ENCODE measurements at places on chromosomes 11 and 22.

DNA sequence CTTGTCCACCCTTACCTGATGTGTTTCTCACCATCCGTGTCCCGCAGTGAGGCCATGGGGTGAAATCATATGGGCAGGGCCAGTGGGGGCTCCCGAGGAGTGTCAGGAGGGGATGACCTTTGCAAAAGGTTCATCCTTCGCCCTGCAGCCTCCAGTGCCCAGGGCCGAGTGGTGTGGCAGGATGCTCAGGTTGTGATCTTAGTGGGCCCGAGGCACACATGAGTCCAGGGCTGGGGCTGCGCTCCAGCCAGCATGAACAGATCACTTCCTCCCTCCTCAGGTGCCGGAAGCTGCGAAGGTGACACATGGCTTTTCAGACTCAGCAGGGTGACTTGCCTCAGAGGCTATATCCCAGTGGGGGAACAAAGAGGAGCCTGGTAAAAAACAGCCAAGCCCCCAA lies 2.8 kb upstream of the FKBP2 start:
- DNase-seq: no peak

DNA sequence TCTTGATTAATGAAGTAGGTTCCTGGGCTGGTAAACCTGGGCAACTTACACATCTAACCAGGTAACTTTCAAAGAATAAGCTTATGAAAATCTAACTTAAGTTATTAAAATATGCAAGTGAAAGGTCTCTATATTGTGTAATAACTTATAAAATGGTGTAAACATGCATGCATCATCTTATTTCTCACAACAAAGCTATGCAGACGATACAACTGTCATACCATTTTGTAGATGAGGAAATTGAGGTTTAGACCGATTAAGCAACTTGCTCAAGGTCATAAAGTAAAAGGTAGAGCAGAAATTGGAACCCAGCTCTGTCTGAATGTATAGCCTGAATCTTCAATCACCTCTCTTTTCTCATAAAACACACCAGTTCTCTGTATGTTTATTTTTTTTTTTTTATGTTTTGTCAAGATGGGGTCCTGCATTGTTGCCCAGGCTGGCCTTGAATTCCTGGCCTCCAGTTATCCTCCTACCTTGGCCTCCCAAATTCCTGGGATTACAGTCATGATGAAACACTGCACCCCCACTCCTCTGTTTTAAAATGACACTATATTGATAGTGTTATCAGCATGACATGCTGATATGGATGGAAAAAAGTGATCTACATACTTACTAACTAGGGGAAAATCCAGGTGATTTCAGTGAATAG lies 109.6 kb downstream of the SGSM3 start:
- no peak for DNase-seq

DNA sequence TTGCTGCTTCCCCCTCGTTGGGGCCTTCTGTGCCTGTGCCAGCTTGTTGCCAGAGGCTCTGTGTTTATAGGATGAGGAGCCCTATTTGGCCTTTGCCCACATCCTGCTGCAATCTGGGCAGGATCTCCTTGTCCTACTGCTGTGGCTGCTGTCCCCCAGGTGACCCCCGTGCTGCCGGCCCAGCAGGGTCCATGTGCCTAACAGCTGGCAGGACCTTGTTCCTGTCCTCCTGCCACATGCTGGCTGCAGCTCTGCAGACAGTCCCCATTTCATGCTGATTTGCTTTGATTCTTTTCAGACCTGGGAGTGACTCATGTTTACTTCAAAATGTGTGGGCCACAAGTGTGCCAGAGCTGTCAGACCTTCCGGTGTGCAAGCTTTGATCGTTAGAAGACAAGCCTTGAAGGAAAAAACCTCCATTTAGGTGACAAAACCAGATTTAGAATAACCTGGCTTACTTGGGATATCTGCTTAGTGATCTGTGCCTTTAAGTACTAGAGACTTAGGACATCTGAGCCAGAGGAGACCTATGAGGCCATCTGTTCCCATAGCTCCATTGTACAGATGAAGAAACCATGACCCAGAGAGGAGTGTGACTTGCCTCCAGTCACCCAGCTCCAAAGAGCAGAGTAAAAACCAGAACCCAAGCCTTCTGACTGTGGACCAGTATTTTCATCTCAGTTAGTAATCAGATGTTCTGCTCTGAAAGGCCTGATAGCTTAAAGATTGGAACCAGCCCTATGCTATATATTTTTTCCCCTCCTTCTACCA lies 11.1 kb downstream of the NAV2 start:
- no peak for DNase-seq

GRCh38 chr11:125451400-125452124 lies 44.5 kb downstream of the FEZ1 start:
- no peak for DNase-seq

- DNase-seq: no peak
Observed at GRCh38 chr22:44244265-44244822, 63.6 kb downstream of the PARVG start.

GRCh38 chr11:114195981-114196731 lies 100.0 kb upstream of the NNMT start:
- no peak for DNase-seq

GRCh38 chr11:66868082-66868725 lies 11.3 kb downstream of the LRFN4 start:
- DNase-seq: no peak

GRCh38 chr22:45879552-45879949 lies 97.4 kb downstream of the WNT7B start:
- DNase-seq: no peak

DNA sequence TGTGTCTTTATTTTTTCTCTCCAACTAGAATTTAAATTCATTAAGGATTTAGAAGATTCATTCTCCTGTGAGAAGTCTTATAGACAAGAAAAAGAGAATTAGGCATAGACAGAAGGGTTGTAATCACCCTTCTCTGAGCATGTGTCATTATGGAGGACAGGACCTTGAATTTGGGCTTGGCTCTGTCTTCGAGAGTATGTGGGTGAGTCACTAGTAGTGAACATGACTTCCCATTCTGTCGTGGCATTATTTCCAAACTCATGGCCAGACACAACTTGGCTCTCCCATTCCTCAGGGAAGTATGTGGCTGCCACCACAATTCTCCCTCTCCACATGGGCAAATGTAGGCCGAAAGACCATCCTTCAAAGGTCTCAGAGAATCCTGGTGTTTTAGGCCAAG lies 14.3 kb upstream of the ANKK1 start:
- no peak for DNase-seq
